ENCODE measurements at places on chromosomes 7 and 10.

- DNase-seq, result no peak
Observed at GRCh38 chr7:105619590-105619989, 38.3 kb upstream of the EFCAB10 start.

- DNase-seq, result no peak
Observed at GRCh38 chr7:157827045-157827862, 490.4 kb downstream of the DNAJB6 start.

DNA sequence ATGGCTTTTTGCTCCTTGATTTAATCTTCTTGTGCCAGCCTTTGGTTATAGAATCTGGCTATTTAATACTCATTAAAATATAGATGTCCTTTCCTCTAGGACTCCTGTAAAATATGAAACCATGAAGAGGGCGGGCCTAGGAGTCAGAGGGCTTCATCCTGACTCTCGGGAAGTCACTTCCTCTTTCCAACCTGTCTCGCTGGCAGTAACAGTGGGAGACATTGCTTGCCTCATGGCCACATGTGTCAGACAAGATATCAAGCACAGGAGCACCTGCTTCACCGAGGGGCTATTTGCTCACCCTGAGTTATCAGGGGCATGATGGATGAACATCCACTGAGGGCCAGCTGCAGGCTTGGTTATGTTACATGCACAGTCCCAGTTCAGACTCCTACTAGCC lies 31.0 kb downstream of the SLIT1 start:
- no peak for DNase-seq

- DNase-seq, result no peak
Observed at GRCh38 chr7:123725586-123726171, 23.1 kb downstream of the WASL start.

DNA sequence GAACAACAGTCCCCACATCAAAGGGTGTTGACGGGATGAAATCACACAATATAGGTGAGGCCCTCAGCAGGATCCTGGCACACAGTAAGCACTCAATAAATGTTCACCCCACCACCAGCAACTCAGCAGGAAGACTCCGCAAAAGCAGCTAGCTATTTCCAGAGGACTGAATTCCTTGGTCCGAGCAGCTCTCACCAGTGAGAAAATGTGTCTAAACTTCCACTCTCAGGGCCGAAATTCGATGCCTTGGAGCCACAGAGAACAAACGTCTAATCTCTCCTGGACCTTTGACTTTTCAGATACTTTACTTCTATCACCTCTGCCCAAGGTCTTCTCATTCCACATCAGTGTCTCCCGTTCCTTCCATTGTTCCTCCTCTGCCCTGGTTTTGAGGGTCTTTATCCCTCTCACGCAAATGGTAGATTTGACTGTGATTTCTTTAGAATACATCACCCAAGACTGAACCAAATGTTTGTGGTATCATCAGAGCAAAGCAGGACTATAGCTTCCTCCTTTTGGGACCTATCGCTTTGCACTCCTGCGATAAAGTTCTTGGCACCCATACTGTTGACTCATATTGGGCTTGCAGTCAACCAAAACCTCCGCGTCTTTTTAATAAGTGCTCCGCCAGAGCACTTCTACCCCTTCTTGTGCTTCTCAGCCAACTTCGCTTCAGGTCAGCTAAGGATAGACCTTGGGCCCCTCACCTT lies 903 bp upstream of the NT5C2 start:
- no peak for DNase-seq

- DNase-seq, result no peak
Observed at GRCh38 chr7:20228654-20229053, 11.5 kb upstream of the MACC1 start.

GRCh38 chr7:6730343-6730633 lies 23.5 kb upstream of the ZNF12 start:
- DNase-seq, result no peak

GRCh38 chr10:77163670-77164348 lies 473.8 kb downstream of the KCNMA1 start:
- DNase-seq, result no peak

DNA sequence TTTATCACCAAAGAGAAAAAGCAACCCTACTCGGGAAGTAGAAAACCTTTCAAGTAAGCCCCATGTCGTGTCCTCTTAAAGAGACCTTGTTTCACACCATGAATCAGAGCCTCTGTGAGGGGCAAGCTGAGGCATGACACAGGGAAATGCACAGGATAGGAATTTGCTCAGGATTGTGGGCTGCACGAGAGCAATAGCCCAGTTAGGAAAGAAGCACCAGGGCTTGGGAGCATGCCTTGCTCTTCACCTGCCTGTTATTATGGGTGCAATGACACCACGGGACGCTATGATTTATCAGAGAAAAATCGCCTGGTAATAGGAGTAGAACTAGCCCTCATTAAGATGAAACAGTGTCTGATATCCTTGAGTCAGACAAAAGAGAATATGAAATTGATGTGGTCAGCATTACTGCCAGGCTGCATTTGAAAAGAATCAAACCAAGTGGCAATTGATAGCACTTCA lies 562.9 kb upstream of the NRP1 start:
- no peak for DNase-seq

DNA sequence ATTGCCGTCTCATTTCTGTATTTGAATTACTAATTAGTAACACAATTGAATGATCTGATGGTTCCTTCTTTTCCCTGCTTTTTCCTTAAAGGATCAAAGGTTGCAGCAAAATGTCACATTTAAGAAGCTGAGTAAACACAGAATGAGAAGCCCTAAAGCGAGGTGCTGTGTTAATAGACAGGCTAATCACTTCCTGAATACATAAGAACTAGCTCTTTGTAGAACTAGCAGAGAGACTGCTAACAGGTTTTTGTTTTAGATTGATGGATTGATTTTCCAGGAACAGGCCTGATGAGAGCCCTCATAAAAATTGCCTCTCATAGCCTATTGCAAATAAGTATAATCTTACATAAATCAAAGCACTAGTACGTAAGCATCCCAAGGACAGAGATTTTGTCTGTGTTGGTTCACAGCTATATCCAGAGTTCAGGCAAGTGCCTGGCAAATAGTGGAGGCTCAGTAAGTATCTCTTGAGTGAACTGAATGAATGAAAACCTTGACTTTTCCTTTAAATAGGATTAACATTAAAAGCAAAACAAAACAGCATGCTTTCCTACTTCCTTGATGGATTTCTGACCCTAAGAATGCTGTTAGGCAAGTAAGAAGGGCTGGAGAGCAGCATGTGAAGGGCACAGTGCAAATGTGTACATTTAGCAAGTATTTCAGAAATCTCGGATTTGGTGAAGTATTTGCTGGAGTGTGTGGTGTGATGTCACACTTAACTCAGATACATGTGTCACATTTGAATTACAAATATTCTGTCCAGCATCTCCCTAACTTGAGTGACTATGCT lies 3.3 kb downstream of the TMEM229A start:
- DNase-seq, result no peak

DNA sequence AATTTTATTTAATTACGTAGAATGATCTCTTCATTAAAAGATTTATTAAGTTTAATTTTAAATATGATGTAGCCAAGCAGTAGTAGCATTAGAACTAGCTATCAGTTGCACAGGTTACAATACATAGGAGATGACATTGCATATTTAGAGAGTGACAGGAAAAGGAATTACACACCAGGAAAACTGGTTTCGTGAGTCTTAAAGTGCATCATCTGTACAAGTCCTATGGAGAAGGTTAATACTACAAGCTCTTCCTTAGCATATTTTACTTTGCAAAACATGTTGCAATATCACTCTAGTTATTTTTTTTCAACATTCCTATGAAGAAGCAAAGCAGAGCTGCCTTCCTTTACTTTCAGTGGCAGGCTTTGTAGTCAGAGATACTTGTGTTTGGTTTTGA lies 20.2 kb upstream of the SEM1 start:
- no peak for DNase-seq

DNA sequence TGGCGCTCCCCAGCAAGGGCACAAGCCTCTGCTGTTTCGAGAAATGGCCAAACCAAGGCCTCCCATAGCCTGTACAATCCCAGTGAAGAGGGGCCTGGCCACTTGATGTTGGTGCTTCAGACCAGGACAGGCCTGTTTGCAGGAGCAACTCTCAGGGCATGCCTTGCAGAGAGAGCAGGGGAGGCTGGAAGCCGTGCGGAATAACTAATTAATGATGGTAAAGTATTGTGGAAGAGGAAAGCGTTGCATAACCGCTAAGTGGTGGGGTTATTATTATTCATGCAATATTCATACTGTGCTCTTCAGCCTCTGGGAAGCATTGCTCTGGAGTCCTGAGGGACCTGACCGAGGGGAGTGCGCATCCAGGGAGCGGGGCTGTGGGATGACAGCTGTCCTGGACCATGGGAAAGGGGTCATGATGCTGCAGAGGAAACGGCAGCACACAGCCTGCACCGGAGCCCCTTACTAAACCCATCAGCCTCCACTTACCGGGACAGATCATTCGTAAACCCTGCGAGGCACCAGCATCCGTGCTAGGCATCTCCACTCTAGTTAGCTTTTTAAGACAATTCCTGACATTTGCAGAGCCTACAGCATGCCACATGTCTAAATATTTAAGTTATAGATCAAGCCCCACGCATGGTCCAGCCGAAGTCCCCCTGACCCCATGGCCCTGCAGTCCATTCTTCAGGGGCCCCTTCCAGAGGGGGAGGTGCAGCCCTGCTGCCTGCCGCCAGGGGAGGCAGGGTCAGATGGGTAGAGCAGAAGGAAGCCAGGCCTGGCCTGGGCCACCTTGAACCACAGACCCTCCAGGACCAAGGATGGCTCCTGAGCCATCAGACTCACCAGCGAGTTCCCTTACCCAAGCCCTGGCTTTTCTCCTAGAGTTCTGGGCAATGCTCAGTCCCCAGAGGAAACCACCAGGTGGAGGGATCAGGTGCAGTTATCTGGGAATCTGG lies 11.6 kb downstream of the TMEM273 start:
- DNase-seq, result no peak

DNA sequence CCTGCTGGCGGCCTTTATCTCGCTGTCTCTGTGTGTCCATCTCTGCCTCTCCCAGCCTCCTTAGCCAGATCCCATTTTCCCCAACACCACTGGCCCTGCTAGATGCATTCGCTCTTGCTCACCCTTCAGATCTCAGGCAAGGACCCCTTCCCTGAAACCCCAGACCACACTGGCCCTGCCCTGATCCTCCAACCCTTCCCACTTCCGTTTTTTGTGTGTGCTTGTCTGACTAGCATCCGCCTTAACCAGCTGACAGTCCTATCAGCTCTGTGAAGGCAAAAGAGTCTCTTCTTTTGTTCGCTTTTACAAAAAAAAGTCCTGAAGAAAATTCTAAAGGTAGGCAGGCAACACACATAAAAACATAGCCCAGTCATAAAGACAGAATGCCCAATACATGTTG lies 28.7 kb downstream of the CHST15 start:
- no peak for DNase-seq

DNA sequence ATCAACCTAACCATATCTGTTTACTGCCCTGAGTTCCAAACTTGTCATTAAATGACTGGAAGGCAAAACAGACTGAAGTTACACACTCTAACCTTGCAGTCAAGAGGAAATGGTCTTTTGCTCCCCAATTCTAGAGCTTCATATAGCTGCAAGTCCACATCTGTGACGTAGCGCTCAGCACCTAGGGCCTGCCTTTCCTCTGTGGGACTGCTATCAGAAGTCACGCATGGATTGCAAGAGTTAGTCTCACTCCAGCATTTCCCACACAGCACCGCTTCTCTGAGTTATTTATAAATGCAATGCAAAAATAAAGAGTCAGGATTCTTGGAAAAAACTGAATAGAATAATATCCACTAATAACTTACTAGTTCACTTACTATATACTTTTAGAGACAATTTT lies 96.9 kb downstream of the ELMO1 start:
- no peak for DNase-seq

DNA sequence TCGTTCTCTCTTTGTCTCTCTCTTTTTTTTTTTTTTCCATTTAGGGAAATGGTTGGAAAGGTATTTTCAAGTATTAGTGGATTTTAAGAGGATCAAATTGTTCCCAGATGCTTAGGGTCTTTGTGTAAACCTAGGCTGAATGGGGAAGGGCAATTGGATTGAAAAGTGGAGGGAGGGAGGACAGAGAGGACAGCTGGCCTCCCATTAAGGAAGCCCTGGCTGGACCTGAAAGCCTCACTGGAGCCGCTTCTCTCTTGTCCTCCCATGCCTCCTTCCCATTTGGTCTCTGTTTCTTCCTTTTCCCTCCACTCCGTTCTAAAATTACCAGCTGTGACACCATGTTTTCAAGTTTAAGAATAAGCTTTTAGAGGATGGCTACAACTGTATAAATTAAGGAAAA lies 104.1 kb downstream of the TACC2 start:
- no peak for DNase-seq

DNA sequence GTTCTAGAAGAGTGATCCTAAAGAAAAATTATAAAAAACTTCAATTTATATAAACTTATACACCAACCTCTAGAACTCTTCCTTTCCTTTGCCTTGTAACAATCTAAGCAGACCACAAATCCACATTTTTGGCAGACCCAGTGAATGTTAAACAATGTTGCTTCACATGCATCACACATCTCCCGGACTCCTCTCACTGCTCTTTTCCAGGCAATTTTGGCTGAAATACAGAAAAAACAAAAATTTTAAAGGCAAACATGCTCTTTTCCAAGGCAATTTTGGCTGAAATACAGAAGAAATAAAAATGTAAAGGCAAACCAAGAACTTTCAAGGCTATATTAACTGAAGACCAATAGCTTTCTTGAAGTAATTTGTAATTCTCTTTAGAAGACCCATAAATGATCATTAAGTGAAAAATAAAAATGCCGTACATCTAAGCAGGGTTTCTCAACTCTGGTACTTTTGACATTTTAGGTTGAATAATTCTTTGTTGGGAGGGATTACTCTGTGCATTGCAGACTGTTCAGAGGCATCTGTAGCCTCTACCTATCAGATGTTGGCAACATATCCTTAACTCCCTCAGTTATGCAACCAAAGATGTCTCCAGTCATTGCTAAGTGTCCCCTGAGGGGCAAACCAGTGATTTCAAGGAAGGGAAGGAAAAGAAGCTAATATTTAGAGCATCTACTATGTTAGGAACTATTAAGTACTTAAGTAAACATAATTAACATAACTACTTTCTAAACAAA lies 64.4 kb downstream of the NRBF2 start:
- no peak for DNase-seq

- no peak for DNase-seq
Observed at GRCh38 chr10:77289027-77289501, 348.5 kb downstream of the KCNMA1 start.

DNA sequence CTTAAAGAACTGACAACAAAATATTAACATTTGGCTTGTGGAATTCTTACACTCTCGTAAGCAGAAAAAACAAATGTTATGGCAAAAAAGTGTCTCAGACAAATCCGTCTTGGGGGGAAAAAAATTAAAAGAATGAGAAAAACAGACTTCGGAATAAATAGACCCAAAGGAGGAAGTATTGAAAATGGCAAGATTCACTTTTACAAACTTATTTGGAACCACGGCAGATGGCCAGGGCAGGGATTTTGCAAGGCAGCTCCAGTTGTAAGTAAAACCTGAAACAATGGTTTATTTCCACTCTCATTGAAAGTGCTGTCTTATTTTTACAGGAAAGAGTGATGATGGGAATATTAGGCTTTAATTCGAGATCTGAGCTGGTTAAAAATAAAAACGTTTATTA lies 1.5 kb upstream of the ZNF438 start:
- DNase-seq, result no peak
